ENCODE measurements at places on chromosomes 2 and 18.

GRCh38 chr18:55252901-55253300 lies 293.6 kb upstream of the CCDC68 start:
- DNase-seq = no peak

- DNase-seq = no peak
Observed at GRCh38 chr18:48519431-48520100, 19.3 kb upstream of the CTIF start.

- no peak for DNase-seq
Observed at GRCh38 chr2:145359561-145359960, 839.6 kb upstream of the ZEB2 start.

DNA sequence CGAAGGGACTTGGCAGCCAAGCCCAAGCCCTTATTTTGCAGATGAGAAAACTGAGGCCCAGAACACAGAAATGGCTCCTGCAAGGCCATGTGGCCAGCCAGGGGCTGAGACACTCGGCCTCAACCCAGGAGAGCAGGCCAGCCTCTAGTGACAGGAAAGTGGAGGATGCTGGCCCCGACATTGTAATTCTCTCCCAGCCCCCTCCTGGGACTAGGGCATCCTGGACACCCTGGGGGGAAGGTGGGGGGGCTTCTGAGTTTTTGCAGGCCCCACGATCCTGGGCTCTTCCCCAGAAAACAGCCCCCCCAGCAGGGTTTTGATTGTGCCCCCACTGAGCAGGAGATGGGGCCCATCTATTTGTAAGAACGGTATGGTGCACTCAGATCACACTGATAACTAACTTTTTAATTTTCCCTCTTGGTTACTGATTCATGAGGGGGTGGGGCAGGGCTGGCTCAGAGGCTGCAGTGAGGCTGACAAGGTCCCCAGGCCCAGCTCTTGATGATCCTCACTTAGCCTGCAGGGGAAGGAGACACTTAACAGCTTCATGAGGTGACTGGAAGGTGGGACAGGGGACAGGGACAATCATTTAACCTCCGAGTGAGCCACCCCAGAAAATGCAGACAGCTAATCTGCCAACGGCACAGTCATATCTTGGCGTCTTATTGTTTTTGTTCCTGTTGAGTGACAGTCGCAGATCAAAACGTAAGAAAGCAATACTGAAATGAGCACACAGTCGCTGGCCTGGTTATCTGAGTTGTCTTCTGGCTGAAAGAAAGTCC lies 18.9 kb downstream of the SMAD7 start:
- no peak for DNase-seq

- no peak for DNase-seq
Observed at GRCh38 chr18:75618146-75618545, 190.6 kb upstream of the SMIM21 start.

DNA sequence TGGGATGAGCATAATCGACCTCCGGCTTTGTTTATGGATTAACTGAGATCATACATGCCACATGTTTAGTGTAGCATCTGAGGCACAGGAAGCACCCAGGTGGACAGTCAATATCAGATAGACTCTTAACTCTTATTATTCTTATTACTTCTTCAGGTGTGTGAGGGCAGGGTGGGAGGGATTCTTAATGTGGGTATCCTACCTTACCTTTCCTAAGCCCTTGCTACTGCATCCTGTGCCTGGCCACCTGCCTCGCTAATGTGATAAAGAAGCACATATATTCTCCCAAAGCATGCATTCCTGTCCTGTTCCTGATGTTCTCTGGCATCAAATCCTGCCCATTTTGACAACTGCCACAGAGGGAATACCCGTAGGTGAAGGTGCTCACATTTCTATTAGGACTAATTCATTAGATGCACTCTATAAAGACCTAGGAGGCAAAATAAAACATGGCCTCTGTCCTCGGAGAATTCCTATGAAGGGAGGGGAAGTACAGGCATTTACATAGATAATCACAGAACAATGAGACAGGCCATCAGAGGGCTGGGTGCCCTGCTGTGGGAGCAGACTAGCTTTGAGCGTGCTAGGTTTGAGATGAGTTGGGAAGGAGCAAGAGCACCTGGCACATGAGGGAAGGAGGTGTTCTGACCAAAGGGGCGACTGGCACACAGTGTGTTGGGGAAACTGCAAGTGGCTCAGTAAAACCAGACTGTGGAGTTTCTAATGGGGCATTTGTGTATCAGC lies 19.5 kb upstream of the CELF4 start:
- no peak for DNase-seq

- DNase-seq = no peak
Observed at GRCh38 chr2:70078384-70078783, 8.9 kb upstream of the PCBP1 start.

- DNase-seq = no peak
Observed at GRCh38 chr2:28234807-28235206, 157.9 kb upstream of the FOSL2 start.

DNA sequence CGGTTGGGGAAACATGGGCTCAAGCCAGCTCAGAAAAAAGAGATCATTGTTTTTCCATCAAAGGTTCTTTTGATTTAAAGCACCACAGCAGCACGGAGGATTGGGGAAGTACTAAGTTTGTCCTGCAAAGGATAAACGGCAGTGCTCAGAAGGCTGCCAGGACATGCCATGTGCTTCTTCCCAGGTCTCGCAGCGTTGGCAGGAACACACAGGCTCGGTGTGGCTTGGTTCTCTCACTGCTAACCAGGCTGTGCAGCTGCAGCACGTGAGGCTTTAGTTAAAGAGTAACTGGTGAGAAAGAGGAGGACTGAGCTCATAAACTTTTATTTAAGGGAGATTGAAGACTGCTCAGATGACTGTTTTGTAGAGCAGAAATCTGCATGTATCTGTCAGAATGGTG lies 264.3 kb downstream of the TSN start:
- no peak for DNase-seq
